ENCODE measurements at places on chromosomes 2 and 18. TPM values are rescaled to one million over a fixed set of nuclear protein-coding genes. Genes with fewer than 3 reads are reported as not detected.

RAB6C gene
- polyA plus RNA-seq = not detected

EFR3B gene
- polyA plus RNA-seq = 0.11 TPM

SRD5A2 gene
- polyA plus RNA-seq = not detected

RALB gene
- 62.4 TPM for polyA plus RNA-seq

FLACC1 gene
- 0.27 TPM for polyA plus RNA-seq

ADRA2B gene
- polyA plus RNA-seq = 0.98 TPM

SLC8A1 gene
- 0.26 TPM for polyA plus RNA-seq

IL1R1 gene
- polyA plus RNA-seq = 12.7 TPM

CHST10 gene
- 0.81 TPM for polyA plus RNA-seq

UGT1A7 gene
- 28.8 TPM for polyA plus RNA-seq

IL1F10 gene
- polyA plus RNA-seq = 0.18 TPM

CYB5A gene
- 81.5 TPM for polyA plus RNA-seq

AKAIN1 gene
- polyA plus RNA-seq = not detected

RUFY4 gene
- polyA plus RNA-seq = 0.28 TPM

CASP10 gene
- 8.7 TPM for polyA plus RNA-seq

SH3RF3 gene
- 1.3 TPM for polyA plus RNA-seq

ITSN2 gene
- polyA plus RNA-seq = 61.0 TPM

TAF1B gene
- polyA plus RNA-seq = 5.7 TPM

CERS6 gene
- polyA plus RNA-seq = 4.2 TPM

ASXL3 gene
- polyA plus RNA-seq = 0.06 TPM

ACVR1C gene
- polyA plus RNA-seq = 0.06 TPM

MREG gene
- polyA plus RNA-seq = 26.5 TPM

PLGLB2 gene
- not detected for polyA plus RNA-seq

FOSL2 gene
- polyA plus RNA-seq = 60.0 TPM

STARD6 gene
- polyA plus RNA-seq = not detected

GNAL gene
- 2.1 TPM for polyA plus RNA-seq

MGAT4A gene
- polyA plus RNA-seq = 2.8 TPM

TRIM43 gene
- polyA plus RNA-seq = not detected

RAX gene
- 0.14 TPM for polyA plus RNA-seq

TMEM182 gene
- 0.96 TPM for polyA plus RNA-seq

RAD51AP2 gene
- 0.28 TPM for polyA plus RNA-seq

WDPCP gene
- 0.94 TPM for polyA plus RNA-seq

GCG gene
- polyA plus RNA-seq = 0.10 TPM

SGPP2 gene
- 13.9 TPM for polyA plus RNA-seq

TGIF1 gene
- 29.7 TPM for polyA plus RNA-seq

DOCK10 gene
- 2.5 TPM for polyA plus RNA-seq

SNTG2 gene
- 0.33 TPM for polyA plus RNA-seq

ASB18 gene
- not detected for polyA plus RNA-seq

HSBP1L1 gene
- 96.9 TPM for polyA plus RNA-seq

EDAR gene
- polyA plus RNA-seq = 2.3 TPM

PRADC1 gene
- polyA plus RNA-seq = 22.5 TPM
